ENCODE measurements at places on chromosomes 5 and 9. TPM values are rescaled to one million over a fixed set of nuclear protein-coding genes. Genes with fewer than 3 reads are reported as not detected.
A peak's percentile ranks its signal among the peaks of the same experiment; 100 is the strongest.

DNA sequence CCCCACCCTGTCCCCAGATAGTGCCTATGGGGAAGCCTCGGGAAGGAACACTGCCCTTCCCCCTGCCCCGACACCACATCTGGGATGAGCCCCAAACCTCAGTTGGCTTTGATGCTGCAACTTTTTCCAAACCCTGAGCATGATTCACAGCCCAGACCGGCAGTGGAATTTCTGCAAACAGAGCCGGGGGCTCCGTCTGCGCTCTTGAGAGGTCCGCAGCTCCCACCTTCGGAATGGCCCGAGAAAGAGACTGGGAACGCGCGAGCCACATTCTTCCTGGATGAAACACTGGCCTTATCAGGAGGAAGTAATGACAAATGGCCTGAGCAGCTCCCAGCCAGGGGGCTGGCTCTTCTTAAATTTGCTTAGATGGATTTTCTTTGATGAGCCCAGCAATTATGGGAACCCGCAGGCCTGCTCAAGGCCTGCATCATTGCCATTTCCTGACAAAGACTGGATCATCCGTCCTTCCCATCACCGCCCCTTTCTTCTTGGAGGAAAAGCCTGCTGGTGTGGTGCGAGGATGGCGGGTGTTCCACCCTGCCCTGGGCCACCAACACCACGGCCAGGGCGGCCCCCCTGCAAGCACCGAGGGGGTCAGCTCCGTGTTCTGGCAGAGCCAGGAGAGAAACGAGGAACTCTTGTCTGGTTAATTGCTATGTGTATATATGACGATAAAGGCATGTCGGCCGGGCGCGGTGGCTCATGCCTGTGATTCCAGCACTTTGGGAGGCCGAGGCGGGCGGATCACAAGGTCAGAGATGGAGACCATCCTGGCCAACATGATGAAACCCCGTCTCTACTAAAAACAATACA lies 38.8 kb upstream of the COL5A1 start:
- H3K27ac ChIP-seq, result no peak overlapping the region
- no peaks in the 10 kb centered on the region for H3K27me3 ChIP-seq
- H3K4me1 ChIP-seq, result peaks cover 6% of the 10 kb centered on the region
- no peak overlapping the region for H3K4me3 ChIP-seq

Gene TLX3
- not detected for total RNA-seq

Gene NR5A1
- total RNA-seq, result not detected

Gene SLC9A3
- 0.95 TPM for total RNA-seq

Gene PHYHD1
- total RNA-seq, result 15.5 TPM

Gene JAKMIP2
- 7.1 TPM for total RNA-seq

Gene PSMB7
- 203 TPM for total RNA-seq

- no peak for DNase-seq
- H3K36me3 ChIP-seq, result no peaks in the 10 kb centered on the region
- no peaks in the 10 kb centered on the region for H3K4me1 ChIP-seq
- H3K27me3 ChIP-seq, result no peaks in the 10 kb centered on the region
Measured at GRCh38 chr9:3205421-3206095, 320.2 kb downstream of the RFX3 start.

DNA sequence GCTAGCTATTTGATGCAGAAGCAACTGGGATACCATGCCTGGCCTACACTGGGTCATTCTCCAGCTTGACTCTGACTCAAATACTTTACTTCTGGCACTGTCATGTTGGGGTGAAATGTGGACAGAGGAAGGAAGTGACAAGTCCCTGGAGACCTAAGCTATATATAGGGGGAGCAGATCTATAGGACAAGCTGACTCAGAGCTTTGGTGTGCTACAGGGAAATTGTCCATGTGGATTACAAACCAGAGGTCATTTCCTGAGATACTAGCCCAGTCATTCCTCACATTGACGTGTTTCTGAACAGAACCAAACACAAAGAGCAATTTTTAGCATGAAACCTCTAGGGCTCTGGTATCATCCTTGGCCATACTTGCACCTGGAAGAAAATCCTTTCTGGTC lies 531.6 kb upstream of the CLINT1 start:
- H3K27ac ChIP-seq, result no peak overlapping the region
- H3K36me3 ChIP-seq, result no peaks in the 10 kb centered on the region
- H3K4me3 ChIP-seq, result no peak overlapping the region
- H3K27me3 ChIP-seq, result no peaks in the 10 kb centered on the region
- H3K4me1 ChIP-seq, result no peaks in the 10 kb centered on the region

DNA sequence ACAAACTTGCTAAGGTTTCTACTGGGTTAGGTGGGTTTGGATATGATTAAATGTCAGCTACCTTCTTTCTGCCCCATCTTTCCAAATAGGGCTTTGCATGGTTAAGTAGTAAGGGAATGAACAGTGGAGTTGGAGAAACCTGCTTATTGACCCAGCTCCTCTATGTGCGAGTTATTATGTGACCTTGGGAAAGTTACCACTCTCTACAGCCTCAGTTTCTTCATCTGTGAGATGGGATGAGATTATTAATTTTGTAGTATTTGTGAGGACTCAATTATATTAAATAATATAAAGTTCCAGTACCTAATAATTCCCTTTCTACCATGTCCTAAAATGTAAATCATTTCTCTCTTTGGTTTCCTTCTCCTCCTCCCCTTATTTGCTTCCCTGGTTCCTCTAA lies 123.4 kb downstream of the GDNF start:
- no peaks in the 10 kb centered on the region for H3K36me3 ChIP-seq
- no peak overlapping the region for H3K4me3 ChIP-seq
- H3K4me1 ChIP-seq, result peaks cover 2% of the 10 kb centered on the region
- H3K27me3 ChIP-seq, result no peaks in the 10 kb centered on the region

GRCh38 chr9:127229691-127230417 lies 34.7 kb upstream of the GARNL3 start:
- no peak overlapping the region for H3K4me3 ChIP-seq
- no peaks in the 10 kb centered on the region for H3K36me3 ChIP-seq
- no peaks in the 10 kb centered on the region for H3K4me1 ChIP-seq
- no peak for DNase-seq
- H3K27ac ChIP-seq, result no peak overlapping the region

DNA sequence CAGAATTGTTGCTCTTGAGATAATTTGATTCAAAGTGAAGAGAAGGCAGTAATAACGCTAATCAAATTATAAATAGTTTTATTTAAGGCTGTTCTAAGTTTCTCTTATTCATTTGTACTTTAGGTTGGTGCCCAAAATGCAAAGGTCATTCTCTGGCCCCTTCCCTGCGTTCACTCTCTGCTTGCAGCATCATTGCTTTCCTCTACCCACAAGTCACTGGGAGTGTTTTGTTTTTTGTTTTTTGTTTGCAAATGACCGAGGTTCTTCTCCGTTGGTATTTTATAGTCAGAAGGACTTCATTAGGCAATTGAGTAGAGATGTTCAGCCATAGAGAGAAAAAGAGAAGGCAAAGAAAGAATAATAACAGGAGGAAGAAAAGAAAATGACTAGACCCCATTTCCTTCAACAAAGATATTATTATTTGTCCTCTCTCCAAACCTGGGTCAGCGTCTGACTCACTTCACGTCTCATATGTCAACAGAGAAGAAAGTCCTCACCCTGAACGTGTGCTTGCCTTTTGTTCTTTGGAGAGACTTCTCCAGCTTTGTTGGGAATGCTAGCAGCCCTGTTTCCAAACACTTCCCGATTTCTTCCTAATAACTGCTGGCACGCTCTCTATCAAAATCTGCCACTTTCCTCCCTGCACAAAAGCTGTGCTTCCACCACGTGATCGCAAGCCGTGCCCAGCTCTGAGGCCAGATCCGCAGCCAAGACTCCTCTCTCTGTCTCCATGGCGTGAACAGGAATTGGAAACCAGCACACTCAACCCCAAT lies 119.8 kb downstream of the EBF1 start:
- H3K36me3 ChIP-seq, result no peaks in the 10 kb centered on the region
- DNase-seq, result peak; percentile 68
- peak overlapping the region; percentile 56 for H3K4me3 ChIP-seq
- peaks cover 4% of the 10 kb centered on the region for H3K4me1 ChIP-seq

DNA sequence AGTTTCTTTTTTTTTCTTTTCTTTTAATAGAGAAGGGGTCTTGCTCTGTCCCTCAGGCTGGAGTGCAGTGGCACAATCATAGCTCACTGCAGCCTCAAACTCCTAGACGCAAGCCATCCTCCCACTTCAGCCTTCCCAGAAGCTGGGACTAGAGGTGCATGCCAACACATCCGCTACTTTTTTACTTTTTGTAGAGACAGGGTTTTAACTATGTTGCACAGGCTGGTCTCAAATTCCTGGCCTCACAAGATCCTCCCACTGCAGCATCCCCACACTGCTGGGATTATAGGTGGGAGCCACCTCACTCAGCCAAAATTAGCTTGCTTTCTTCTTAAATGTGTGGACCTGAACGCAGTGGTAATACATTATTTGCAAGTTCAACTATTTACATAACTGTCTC lies 66.1 kb downstream of the SERINC5 start:
- DNase-seq, result no peak
- H3K36me3 ChIP-seq, result peaks cover 11% of the 10 kb centered on the region
- no peak overlapping the region for H3K27ac ChIP-seq
- H3K27me3 ChIP-seq, result no peaks in the 10 kb centered on the region
- no peak overlapping the region for H3K4me3 ChIP-seq

GRCh38 chr5:160921-161802 lies 30.1 kb upstream of the LRRC14B start:
- no peaks in the 10 kb centered on the region for H3K27me3 ChIP-seq
- H3K4me3 ChIP-seq, result no peak overlapping the region
- DNase-seq, result no peak
- no peak overlapping the region for H3K27ac ChIP-seq

Gene PCDHGA8
- total RNA-seq, result 3.0 TPM

DNA sequence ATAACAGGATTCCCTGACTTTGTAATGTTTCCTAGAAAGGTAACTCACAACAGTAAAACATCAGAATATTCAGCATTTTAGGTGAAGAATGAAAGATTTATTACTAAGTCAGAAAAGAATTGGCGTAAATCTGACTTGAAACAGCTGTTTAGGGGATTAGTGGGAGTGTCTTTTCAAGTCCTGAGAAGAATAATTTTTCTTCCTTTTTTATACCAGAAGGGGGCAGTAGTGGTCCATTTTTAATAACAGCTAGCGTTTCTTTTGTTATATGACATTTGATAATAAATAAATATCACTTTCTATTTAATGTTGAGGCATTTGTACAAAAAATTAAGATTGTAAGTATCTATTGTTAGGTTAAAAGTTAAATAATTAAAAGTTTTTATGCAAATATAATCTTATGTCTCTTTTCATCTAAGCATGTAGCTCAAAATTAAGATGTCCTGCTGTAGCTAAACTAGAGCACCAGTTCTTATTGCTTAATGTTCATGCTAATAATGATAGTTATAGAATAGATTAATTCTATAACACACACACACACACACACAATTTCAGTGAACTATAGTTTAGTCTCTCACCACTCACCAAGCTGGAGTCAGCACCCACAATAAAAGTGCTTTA lies 258.7 kb upstream of the ARRDC3 start:
- no peak overlapping the region for H3K27ac ChIP-seq
- no peak for DNase-seq
- H3K36me3 ChIP-seq, result no peaks in the 10 kb centered on the region

- no peak overlapping the region for H3K4me3 ChIP-seq
- no peak for DNase-seq
- no peaks in the 10 kb centered on the region for H3K27me3 ChIP-seq
Measured at GRCh38 chr5:176639981-176640380, 7.3 kb upstream of the TSPAN17 start.

GRCh38 chr5:68447136-68447929 lies 231.8 kb downstream of the PIK3R1 start:
- H3K4me1 ChIP-seq, result no peaks in the 10 kb centered on the region
- no peaks in the 10 kb centered on the region for H3K36me3 ChIP-seq
- H3K4me3 ChIP-seq, result no peak overlapping the region
- H3K27ac ChIP-seq, result no peak overlapping the region

Gene SCGB3A2
- total RNA-seq, result 28.8 TPM

Gene MLANA
- not detected for total RNA-seq

DNA sequence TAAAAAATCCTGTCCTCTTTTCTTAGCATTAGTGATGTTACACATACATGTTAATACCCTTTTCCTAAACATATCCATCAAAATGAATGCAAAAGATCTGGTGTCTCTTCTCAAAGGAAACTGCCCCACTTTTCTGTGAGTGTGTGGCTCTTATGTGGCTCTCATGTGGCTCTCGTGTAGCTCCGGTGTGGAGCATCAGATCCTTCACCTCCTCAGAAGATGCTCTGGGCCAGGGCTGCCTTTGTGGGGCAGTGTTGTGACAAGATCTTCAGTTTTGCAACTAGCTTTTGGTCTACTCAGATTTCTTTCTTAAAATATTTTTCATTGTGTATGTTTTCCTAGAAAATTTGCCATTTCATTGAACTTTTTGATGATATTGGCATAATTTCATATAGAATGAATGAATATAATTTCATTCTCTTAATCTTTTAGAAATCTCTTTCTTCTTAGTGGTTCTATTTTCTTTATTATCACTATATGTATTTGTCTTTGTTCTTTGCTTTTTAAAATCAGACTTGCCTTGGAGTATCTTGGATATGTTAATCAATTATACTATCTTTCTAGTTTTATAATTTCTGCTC lies 19.4 kb downstream of the GARNL3 start:
- no peak overlapping the region for H3K27ac ChIP-seq
- H3K27me3 ChIP-seq, result no peaks in the 10 kb centered on the region

DNA sequence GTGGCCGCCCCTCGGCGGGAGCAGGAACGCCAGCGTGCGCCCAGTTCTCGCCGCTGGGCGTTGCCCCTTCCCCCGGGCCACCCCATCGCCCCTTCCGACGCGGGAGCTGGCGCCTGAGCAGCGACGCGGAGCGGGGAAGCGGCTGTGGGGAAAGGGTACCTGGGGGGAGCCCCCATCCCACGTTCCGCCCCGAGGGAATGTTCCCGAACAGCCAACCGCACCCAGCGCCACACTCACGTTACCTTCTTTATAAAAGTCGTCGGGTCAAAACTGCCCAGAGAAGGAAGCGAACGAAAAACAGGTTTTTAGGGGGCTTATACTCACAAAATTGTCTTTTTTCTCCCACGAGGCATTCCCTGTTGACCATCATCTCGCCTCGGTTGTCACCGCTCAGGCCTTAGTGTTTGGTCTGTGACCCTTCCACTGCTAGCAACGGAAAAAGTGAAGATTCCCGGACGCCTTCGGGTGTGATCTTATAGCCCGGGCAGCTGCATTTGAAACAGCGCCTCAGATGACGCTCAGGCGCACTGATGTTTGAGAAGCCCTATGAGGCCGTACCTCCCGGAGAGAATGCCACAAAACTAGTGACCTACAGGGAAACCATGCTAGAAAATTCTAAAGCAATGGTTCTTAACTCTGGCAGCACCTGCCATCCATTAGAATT lies 475 bp upstream of the GOLM1 start:
- DNase-seq, result peak; percentile 74
- H3K36me3 ChIP-seq, result no peaks in the 10 kb centered on the region
- no peaks in the 10 kb centered on the region for H3K4me1 ChIP-seq

Gene PTGDS
- 15.1 TPM for total RNA-seq

DNA sequence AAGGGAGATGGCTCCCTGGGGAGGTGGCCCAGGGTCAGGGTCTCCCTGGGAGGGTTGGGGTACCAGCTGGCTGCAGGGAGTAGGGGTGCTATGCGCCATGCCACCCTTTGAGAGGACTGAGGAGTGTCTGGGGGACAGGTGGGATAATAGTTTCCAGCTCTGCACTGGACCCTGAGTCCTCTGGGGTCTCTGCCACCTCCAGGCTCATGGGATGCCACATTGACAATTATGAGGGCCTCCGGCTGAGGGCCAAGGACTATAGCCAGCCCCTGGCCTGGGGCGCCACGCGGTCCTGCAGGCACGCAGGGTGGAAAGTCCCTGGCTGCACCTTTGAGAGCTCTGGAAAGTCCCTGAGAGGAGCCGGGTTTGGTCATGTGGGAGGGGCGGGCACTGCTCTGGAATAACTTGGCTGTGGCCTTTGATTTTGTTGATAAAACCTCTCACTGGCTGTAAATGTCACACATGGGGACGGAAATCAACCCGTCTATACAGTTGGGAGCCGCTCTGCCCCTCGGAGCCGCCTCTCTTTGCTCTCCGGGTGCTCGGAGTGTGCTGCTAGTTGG lies 16.0 kb downstream of the TRAF2 start:
- no peak for DNase-seq
- H3K27ac ChIP-seq, result no peak overlapping the region
- H3K27me3 ChIP-seq, result no peaks in the 10 kb centered on the region
- no peak overlapping the region for H3K4me3 ChIP-seq
- H3K4me1 ChIP-seq, result no peaks in the 10 kb centered on the region

Data from endodermal cell (in vitro differentiated cells).